ELF-1 (cell line): ENCODE measurements at places on chromosomes 3 and 15.
A peak's percentile ranks its signal among the peaks of the same experiment; 100 is the strongest.

DNA sequence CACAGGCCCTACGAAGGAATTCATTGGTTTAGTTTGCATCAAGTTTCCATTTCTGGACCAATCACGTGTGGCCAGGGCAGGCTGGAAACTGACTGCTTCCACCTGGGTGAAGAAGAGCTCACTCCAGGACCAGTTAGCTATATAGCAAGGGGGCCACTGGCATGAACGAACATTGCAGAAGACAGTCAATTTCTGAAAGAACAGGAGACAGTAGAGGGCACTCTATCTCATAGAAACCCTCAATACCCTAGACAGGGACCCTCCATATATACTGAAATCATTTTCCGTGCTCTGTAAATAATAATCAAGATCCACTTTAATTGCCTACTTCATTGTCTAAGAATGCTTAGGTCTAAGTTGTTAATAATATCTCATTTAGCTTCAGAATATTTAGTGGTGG is 215.6 kb downstream of the CADPS start:
- DNase-seq = no peak

DNA sequence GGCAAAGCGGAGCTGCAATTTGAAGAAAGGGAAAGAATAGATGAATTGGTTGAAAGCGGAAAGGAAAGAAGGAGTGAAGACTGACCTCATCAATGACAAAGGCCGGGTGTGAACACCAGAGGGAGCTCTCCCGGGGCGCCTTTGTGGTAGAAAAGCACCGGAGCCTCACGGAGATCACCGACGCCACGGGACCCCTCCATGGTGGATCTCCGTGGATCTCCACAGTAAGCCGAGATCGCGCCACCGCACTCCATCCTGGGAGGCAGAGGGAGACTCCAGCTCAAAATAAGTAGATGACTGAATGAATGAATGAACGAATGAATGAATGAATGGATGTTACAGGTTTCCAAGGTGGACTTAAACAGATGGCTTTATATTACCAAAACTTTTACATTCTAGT is 25.0 kb downstream of the GPR160 start:
- no peak for DNase-seq

DNA sequence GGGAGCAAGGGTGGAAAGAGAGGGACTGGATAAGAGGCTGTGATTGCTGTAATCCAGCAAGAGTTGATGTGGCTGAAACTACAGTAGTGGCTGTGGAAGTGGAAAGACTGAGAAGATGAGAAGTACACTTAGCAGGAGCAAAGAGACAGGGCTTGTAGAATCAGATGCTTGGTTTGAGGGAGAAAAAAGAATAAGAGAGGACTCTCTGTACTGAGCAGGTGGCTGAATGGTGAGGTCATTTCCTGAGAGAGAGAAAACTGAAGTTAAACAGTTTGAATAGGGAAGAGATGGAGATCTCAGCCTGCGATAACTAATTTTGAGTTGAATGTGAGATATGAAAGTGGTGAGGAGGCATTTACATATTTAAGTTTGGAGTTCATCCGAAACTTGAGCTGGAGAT is 95.8 kb upstream of the SLC25A36 start:
- DNase-seq = no peak

DNA sequence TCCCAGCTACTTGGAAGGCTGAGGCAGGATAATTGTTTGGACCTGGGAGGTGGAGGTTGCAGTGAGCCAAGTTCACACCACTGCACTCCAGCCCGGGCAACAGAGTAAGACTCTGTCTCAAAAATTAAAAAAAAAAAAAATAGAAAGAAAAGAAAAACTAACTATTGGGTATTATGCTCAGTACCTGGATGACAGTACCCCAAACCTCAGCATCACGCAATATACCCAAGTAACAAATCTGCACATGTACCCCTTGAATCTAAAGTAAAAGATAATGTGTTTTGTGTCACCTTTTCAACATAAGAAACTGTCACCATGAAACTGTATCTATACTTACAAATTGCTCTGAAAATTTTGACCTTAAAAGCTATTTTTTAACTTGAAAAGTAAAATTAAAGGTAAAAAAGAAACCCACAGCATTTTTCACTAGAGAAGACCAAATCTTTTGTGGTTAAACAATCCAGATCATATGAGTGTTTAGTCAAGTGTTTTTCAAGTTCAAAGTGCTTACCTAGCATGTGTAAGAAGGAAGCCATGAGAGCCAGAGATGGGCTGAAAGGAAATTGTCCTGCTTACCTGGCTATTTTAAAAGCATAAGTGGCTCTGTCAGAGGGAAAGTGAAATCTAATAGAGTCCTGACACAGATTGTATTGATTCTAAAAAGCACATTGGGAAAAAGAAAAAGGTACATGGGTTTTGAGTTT is 50.5 kb downstream of the MYO1E start:
- no peak for DNase-seq

GRCh38 chr3:49513494-49514124 is 40.7 kb upstream of the BSN start:
- DNase-seq = no peak

DNA sequence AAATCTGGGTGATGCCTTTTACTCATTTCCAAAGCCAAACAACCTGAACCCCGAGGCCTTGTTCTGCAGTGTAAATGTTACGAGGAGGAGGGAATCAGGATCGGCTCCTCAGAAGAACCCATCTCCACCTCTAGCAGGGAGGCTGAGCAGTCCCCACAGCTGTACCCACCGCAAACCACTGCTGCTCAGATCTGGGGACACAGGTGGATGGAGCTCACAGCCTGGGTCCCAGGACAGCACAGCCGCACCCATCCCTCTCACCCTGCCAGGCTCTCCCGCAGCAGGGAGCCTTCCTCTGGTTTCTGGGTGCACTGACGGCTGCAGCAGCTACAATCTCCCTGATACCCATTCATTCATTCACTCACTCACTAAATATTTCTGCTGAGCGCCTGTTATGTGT is 44.0 kb upstream of the CGNL1 start:
- no peak for DNase-seq

GRCh38 chr15:31974154-31974794 is 56.0 kb upstream of the CHRNA7 start:
- peak; percentile 13 for DNase-seq

DNA sequence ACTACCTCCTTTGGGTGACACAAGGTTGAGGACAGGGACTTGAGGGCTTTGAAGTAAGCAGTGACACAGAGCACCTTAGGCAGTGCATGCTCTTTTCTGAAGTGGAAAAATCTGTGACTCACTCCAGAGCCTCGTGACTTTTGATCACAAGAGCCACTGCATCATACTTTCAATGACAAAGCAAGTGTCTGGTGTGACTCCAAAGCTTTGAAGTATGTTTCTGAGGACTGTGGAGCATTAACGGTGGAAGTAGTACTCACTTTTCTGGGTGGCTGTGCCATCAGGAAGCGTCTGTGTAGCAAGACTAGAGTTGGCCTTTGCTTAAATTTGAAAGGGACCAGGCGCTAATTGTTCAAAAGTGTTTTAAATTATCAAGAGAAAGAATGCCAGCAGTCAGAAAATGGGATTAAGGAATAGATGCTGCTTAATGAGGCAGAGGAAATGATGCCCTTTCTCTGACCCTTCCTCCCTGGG is 210.7 kb upstream of the TRIM42 start:
- DNase-seq = peak; percentile 31

- no peak for DNase-seq
Observed at GRCh38 chr3:115578331-115578730, 45.0 kb upstream of the GAP43 start.

DNA sequence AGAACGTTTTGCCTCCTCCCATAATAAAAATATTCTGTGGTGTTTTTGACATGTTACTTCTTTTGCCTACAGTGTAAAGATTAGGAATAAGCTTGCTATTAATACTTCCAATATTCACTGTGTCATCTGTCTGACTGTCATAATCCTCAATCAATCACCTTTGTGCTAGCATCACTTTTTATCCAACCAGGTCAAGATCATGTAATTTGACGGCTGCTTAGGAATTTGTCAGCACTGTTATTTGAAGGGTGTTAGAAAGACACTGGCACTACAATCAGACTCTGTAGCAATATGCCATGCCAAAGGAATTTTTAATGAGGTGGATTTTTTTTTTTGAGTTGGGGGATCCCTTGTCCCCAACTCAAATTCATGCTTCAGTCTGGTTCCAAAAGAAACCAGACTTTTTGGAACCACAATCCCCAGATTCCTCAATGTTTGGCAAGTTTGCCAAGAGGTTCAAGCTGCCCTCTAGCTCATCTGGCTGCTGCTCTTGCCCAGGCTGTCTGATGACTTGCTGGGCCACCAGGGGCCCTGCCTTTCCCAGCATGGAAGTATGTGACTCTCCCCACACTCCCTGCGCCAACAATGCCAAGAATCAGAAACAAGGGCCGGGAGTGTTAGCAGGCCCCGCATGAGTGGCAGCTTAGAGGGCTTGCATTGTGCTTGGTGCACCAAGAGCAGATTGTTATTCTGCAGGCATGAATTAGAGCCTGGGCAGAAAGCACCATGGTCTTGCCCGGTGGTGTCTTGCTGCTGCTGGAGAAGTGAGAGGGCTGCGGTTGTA is 58.6 kb upstream of the TSC22D2 start:
- peak; percentile 36 for DNase-seq
